ENCODE measurements at places on chromosomes 11 and 22. TPM values are rescaled to one million over a fixed set of nuclear protein-coding genes. Genes with fewer than 3 reads are reported as not detected.
A peak's percentile ranks its signal among the peaks of the same experiment; 100 is the strongest.

Gene IRAG1
- polyA plus RNA-seq, result 10.1 TPM

- DNase-seq, result no peak
Measured at GRCh38 chr11:48019217-48019584, 38.8 kb downstream of the PTPRJ start.

DNA sequence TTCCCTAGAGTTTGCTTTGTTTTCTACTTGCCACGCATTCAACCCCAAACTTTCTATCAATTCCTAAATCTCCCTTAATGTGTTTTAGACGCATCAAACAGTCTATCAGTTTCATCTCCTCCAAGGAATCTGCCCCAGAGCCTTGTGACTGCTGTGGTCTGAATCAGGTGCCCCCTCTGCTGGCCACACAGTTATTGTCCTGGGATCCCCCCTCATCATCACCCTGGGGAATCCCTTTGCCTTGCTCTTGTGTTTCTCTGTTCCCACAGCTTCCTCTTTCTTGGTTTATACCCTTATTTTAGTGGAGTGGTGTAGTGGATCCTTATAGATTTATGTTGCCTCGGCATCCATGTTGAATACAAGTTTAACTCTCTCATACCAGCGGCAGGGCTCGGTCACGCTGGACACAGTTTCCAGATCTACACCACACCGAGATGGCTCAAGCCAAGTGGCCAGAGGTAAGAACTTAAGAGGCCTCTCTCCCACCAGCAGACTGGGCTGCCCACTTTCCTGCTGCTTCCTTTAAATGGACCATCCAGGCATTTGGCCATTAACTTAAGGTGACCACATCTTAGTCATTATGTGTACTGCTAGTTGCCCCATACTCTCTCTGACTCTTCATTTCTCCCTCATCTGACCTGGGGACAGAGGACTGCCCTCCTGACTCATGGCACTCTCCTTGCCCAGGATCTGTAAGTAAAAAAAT lies 8.2 kb downstream of the UPB1 start:
- DNase-seq, result no peak

GRCh38 chr11:19437760-19438159 lies 197.0 kb upstream of the E2F8 start:
- no peak for DNase-seq

GRCh38 chr22:21797444-21798221 lies 62.0 kb upstream of the YPEL1 start:
- no peak for DNase-seq

- DNase-seq, result no peak
Measured at GRCh38 chr11:72930008-72930407, 115.8 kb downstream of the ATG16L2 start.

Gene CCDC88B
- polyA plus RNA-seq, result 3.6 TPM

GRCh38 chr22:41650821-41651220 lies 29.7 kb downstream of the XRCC6 start:
- no peak for DNase-seq

DNA sequence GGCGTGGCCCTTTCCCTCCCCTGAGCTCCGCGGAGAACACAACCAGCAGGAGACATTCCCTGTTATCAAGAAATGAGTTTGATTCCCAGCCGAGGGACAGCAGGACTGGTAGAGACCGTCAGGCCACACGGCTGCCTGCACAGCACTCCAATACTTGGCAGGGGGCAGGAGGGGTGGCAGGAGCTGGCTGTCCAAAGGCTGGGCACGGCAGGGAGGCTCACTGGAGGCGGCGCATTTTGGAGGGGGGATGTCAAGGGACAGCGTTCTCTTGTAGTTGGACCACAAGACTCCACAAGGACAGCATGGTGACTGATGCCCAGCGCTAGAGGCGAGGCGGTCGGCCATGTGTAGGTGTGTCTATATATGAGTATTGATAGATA lies 66.7 kb upstream of the A4GALT start:
- no peak for DNase-seq

- no peak for DNase-seq
Measured at GRCh38 chr22:30578481-30578880, 4.0 kb upstream of the GAL3ST1 start.

GRCh38 chr11:69134957-69135356 lies 20.8 kb upstream of the SMIM38 start:
- DNase-seq, result no peak

DNA sequence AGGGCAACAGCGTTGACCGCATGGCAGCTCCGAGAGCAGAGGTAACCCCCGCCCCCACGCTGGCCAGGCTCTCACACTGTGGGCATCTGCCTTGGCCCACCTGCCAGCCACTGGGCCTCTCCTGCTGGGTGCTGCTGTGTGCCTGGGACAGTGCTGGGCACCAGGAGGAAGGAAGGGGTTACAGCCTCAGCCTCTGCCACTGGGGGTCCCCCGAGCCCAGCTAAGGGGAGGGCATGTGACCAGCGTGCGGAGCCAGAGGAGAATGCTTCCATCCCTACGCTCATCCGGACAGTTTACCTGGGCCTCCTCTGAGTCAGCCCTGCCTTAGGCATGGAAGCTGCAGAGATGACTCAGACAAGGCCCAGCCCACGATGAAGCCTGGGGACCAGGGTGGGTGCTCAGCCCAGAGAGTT lies 10.9 kb downstream of the NCF4 start:
- no peak for DNase-seq

GRCh38 chr22:42581762-42582716 lies 28.3 kb downstream of the SERHL2 start:
- DNase-seq, result peak; percentile 47

DNA sequence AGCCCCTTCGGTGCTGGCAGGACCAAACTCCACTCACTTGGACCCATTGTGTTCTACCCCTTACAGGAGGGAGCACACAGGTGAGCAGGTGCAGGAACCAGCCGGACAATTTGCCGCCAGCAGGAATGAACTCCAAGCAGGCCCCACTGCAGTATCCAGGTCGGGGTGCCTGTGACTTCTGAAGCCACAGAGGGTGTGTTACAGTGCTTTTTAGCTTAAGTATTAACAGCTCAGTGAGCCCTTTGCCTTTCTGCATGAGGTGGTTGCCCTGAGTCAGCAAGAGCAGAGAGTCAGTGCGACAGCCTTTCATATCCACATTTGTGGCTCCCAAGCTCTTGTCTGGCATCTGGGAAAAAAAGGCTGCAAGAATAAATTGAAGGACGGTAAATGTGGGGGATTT lies 366.6 kb upstream of the LRRC4C start:
- no peak for DNase-seq

- no peak for DNase-seq
Measured at GRCh38 chr11:114359342-114359741, 41.0 kb downstream of the C11orf71 start.

- no peak for DNase-seq
Measured at GRCh38 chr11:71209656-71210055, 42.7 kb downstream of the SHANK2 start.

GRCh38 chr11:73399159-73399590 lies 23.0 kb downstream of the RELT start:
- no peak for DNase-seq

Gene BIRC3
- polyA plus RNA-seq, result 0.78 TPM

DNA sequence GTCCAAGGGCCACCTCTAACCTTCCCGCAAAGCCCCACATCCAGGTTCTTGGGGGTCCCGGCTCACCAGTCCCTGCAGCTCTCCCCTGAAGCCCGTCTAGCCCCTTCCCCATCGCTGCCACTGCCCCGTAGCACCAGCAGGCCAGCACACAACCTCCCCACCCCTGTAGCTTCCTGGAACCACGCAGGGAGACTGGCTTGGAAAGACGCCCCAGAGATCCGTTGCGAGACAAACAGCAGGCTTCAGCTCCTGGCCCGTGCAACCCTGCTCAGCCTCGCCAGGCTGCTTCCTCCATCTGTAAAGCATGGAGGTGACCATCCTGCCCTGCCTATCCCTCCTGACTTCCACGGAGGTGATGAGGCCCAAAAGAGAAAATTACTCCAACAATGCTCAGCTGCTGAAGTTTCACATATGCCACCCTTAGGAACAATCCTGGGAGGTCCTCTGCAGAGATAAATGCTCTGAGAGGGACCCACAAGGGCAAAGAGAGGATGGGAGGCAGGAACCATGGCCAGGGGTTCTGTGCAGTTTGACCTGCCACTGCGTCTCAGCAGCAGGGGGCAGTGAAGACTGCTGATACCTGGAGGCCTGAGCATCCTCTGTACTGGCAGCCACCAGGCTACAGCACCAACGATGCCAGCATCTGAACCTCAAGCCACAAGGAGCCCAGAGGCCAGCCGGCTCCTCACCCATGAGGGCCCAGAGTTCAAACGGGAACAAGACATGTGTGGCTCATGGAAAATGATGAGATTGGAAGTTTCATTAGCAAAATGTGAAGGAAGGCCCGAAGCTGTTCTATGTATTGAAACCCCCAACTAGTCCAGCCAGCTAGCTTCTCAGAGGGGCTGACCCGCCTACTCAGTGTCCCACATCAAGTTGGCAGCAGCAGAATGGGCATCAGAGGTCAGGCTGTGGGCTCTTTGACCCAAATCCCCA lies 16.1 kb downstream of the DGCR2 start:
- DNase-seq, result no peak

GRCh38 chr22:26845021-26845743 lies 187.8 kb downstream of the MIAT start:
- DNase-seq, result no peak

- DNase-seq, result no peak
Measured at GRCh38 chr11:65236194-65237059, 25.3 kb upstream of the POLA2 start.

DNA sequence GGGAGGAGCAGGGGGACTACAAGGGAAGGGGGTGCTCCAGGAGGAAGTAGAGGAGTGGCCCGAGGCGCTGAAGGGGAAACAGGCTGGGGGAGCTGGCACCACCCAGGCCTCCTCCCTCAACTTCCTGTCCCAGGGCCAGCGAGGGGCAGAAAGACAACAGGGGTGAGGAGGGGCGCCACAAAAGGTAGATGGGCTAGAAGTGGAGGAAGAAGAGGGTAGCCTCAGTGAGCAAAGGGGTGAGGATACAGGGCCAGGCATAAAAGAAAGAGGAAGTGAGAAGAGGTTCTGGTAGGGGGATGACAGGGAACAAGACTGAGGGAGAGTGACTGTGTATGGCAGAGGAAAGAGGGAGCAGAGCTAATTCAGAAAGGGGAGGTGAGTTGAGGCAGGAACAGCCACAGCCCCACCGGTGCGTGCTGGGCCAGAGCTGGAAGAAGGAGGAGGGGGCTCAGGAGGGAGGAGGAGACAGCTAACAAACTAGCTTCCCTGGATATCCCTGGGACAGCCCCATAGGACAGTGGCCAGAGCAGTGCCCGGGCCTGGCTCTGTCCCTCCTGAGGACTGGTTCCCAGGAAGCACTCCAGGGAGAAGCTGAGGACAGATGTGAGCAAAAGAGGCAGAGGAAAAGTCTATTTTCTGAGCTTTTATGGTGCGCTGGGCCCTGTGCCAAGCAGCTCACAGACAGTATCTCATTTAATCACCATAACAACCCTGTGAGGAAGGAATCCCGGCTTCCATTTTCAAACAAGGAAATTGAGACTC lies 8.5 kb downstream of the DCHS1 start:
- no peak for DNase-seq

GRCh38 chr11:46930089-46930488 lies 6.5 kb upstream of the CSTPP1 start:
- no peak for DNase-seq
